Right atrium auricular region (tissue), 2 donors: ENCODE measurements at places on chromosomes 5 and 9.
A peak's percentile ranks its signal among the peaks of the same experiment; 100 is the strongest.

DNA sequence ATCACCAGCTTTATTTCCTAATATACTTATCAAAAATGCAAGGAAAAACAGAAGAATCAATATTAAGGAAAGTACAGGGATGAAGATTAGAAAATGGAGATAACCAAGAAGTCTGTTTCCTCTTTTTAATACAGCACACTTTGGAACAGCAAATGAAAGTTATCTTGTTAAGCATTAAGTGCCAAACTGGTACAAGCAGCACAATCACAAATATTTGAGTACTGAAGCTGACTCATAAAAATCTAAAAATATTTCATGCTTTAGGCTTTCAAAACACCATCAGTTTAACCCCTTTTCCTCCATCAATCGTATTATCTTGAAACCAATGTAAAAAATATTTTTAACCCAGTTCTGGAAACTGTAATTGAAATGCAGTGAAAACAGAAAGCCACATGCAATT lies 2.7 kb downstream of the FBXW11 start:
- H3K4me3 ChIP-seq: no peak overlapping the region
- H3K27me3 ChIP-seq: no peaks in the 10 kb centered on the region
- DNase-seq: no peak
- peak overlapping the region; percentile 96 for H3K27ac ChIP-seq

DNA sequence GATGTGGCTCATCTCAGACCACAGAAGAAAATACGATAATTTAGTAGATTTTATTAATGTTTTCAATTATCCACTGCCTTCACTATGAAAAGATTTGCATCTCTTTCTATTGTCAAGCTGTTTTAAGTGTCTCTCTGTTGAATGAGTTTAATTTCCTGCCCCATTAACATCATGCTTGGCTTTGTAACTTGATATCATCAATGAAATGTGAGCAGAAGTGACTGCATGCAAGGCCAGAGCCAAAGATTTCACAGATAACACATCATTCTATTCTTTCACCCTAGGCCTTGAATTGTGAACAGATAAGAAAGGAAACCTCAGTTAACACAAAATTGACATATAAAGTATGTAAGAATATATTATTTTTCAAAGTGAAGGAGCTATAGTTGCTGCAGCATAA lies 986.4 kb upstream of the CDH18 start:
- no peak overlapping the region for H3K4me3 ChIP-seq
- H3K27me3 ChIP-seq: no peaks in the 10 kb centered on the region
- no peak overlapping the region for H3K27ac ChIP-seq
- no peak for DNase-seq

- no peak overlapping the region for H3K4me3 ChIP-seq
- no peaks in the 10 kb centered on the region for H3K36me3 ChIP-seq
- no peaks in the 10 kb centered on the region for H3K27me3 ChIP-seq
- DNase-seq: no peak
Measured at GRCh38 chr5:133618141-133618540, 5.8 kb upstream of the FSTL4 start.

- H3K27ac ChIP-seq: no peak overlapping the region
- H3K27me3 ChIP-seq: no peaks in the 10 kb centered on the region
- no peak overlapping the region for H3K4me3 ChIP-seq
- H3K36me3 ChIP-seq: no peaks in the 10 kb centered on the region
- H3K4me1 ChIP-seq: peaks cover 20% of the 10 kb centered on the region
Measured at GRCh38 chr9:107710546-107710945, 221.0 kb upstream of the KLF4 start.

- H3K36me3 ChIP-seq: no peaks in the 10 kb centered on the region
- no peaks in the 10 kb centered on the region for H3K27me3 ChIP-seq
- H3K4me3 ChIP-seq: no peak overlapping the region
- no peak for DNase-seq
Measured at GRCh38 chr9:127320115-127320378, 55.5 kb downstream of the GARNL3 start.

GRCh38 chr5:15521381-15522186 lies 21.6 kb downstream of the FBXL7 start:
- no peak overlapping the region for H3K27ac ChIP-seq
- no peaks in the 10 kb centered on the region for H3K27me3 ChIP-seq
- H3K4me3 ChIP-seq: no peak overlapping the region
- DNase-seq: no peak
- H3K4me1 ChIP-seq: peaks cover 23% of the 10 kb centered on the region

- no peaks in the 10 kb centered on the region for H3K27me3 ChIP-seq
- H3K36me3 ChIP-seq: no peaks in the 10 kb centered on the region
- peak overlapping the region; percentile 71 for H3K27ac ChIP-seq
- DNase-seq: no peak
- peak overlapping the region; percentile 88 for H3K4me3 ChIP-seq
- H3K4me1 ChIP-seq: peaks cover 35% of the 10 kb centered on the region
Measured at GRCh38 chr5:172453206-172453985, 929 bp downstream of the SH3PXD2B start.

GRCh38 chr5:96031811-96032261 lies 70.2 kb upstream of the ELL2 start:
- H3K27me3 ChIP-seq: no peaks in the 10 kb centered on the region
- H3K4me3 ChIP-seq: no peak overlapping the region
- no peaks in the 10 kb centered on the region for H3K36me3 ChIP-seq
- H3K4me1 ChIP-seq: no peaks in the 10 kb centered on the region
- no peak for DNase-seq

DNA sequence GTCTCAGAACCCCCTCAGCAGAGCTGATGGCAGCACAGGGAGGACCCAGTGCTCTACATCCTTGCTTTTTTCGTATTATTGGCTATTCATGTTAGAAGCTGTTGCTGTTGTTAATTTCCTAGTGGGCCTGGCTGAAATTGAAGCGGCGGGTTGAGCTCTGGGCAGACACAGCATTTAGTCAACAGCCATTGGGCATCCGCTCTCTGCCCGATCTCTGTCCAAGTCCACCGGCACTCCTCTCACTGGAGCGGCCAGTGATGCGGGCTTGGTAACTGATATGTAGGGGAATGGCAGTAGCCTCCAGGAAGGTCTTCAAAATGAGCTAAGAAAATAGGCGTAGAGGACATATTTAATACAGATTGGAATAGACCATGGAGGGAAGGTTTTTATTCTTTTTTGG lies 1.3 kb upstream of the GARNL3 start:
- no peak for DNase-seq
- peaks cover 4% of the 10 kb centered on the region for H3K36me3 ChIP-seq
- H3K4me1 ChIP-seq: no peaks in the 10 kb centered on the region
- no peak overlapping the region for H3K4me3 ChIP-seq

GRCh38 chr5:73706963-73707362 lies 81.0 kb downstream of the ARHGEF28 start:
- no peaks in the 10 kb centered on the region for H3K27me3 ChIP-seq
- no peaks in the 10 kb centered on the region for H3K36me3 ChIP-seq
- no peaks in the 10 kb centered on the region for H3K4me1 ChIP-seq
- no peak overlapping the region for H3K27ac ChIP-seq
- H3K4me3 ChIP-seq: no peak overlapping the region

DNA sequence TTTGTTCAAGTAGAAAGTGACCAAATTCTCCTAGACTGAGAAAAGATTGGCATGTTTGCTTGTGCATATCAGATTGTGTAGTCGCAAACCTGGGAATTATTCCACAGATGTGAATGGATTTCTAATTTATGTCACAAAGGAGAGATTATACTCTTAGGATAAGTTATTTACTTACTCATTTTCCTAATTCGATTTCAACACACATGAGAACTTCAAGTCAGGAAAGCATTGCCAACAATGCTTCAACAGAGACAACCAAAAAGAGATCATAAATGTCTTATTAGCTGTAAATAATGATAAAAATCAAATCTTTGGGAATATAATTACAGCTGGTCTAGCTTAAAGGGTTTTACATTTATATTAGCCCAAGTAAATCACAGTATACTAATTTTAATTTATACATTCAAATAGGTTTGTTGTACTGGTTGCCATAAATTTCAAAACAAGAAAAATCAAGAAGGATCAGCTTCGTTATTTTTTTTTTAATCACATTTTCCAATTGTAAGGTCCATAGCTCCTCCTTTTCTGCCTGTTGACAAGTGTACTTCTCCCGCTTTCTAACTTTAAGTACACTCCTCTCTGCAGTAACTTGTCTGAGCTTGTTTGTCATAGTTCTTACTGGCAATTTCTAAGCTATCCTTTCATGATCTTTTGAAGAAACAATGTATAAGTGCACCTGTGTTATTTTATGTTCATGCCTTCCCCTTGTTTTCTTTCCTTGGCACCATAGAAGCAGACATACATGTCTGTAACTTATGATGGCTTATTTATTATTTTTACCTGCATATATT lies 246.6 kb downstream of the DEPDC1B start:
- no peaks in the 10 kb centered on the region for H3K36me3 ChIP-seq
- H3K4me1 ChIP-seq: no peaks in the 10 kb centered on the region
- no peak overlapping the region for H3K4me3 ChIP-seq
- H3K27ac ChIP-seq: no peak overlapping the region
- no peaks in the 10 kb centered on the region for H3K27me3 ChIP-seq
- DNase-seq: no peak

GRCh38 chr5:141637767-141638419 lies 1.1 kb downstream of the RELL2 start:
- H3K4me3 ChIP-seq: peak overlapping the region; percentile 75
- no peaks in the 10 kb centered on the region for H3K36me3 ChIP-seq
- H3K27me3 ChIP-seq: no peaks in the 10 kb centered on the region

DNA sequence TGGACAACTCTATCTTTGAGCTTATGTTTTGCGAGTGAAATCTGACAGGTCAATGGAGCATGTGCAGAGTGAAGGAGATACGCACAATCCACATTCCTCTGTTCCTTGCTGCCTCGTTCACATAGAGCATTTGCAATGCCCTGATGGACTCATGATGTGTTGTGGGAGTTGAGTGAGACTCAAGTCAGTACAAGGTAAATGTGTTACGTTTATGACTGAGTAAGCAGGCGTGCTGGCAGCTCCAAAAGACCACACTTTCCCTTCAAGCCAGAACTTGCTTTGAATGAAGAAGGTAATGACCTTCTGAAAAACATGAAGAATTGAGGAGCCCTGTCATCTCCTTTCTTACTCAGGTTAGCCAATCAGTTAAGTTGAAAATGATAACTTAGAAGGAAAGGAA lies 477.8 kb downstream of the CTNND2 start:
- H3K27ac ChIP-seq: no peak overlapping the region
- DNase-seq: no peak
- H3K27me3 ChIP-seq: no peaks in the 10 kb centered on the region

DNA sequence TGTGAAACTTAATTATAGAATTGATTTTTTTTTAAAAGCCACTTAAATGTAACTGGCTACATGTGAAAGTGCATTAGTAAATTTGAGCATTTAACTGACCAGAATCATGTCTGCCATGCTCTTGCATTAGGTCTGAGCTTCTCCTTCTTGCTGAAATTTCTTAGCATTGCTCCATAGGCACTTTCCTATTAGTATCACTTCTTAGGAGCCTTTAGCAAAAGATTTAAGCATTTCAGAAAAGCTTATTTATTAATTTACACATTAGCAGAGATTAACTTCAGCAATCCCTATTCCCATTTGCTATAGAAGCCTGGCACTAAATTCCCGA lies 211.0 kb downstream of the SNX18 start:
- no peaks in the 10 kb centered on the region for H3K36me3 ChIP-seq
- DNase-seq: no peak
- no peak overlapping the region for H3K4me3 ChIP-seq
- H3K27ac ChIP-seq: no peak overlapping the region
- no peaks in the 10 kb centered on the region for H3K4me1 ChIP-seq

DNA sequence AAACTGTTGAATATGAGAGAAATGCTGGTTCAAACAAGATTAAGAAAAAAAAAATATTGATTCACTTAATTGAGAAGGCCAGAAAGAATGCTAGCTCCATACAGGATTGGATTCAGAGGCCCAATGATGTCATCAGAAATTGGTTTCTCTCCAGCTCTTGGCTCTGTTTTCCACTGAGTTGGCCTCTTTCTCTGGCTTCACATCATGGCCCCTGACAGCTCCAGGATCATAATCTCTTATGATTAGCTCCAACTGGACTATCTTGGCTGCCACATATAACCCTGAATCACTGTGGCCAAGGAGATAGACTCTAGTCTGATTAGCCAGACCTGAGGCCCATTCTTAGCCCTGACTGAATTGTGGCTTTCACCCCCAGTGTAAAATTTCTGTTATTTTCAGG lies 244.7 kb upstream of the GRAMD2B start:
- no peak for DNase-seq
- no peak overlapping the region for H3K4me3 ChIP-seq
- H3K27me3 ChIP-seq: no peaks in the 10 kb centered on the region
- no peaks in the 10 kb centered on the region for H3K4me1 ChIP-seq

DNA sequence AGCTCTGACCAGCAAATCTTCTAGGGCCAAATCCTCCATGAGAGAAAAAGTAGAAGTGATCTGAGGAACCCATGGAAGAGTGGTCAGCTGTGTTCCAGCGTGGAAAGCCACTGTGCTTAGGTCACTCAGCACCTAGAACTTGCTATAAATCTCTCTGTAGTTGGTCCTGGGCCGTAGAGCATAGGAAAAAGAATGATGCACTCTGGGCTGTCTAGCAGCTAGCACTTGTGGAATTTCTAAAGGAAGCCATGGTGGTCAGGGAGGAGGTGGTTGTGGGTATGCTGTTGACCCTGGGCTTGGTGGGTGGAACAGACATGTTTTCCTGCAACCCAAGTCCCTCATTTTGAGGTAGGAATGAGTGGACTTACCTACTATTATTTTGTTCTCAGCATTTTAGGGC lies 48.1 kb downstream of the GGTA1 start:
- H3K27ac ChIP-seq: peak overlapping the region; percentile 56
- no peak for DNase-seq
- no peak overlapping the region for H3K4me3 ChIP-seq
- peaks cover 58% of the 10 kb centered on the region for H3K4me1 ChIP-seq

- DNase-seq: no peak
- H3K4me1 ChIP-seq: no peaks in the 10 kb centered on the region
- no peak overlapping the region for H3K27ac ChIP-seq
- no peak overlapping the region for H3K4me3 ChIP-seq
- no peaks in the 10 kb centered on the region for H3K27me3 ChIP-seq
- no peaks in the 10 kb centered on the region for H3K36me3 ChIP-seq
Measured at GRCh38 chr5:65816729-65817128, 94.7 kb downstream of the NLN start.

GRCh38 chr9:20313415-20313814 lies 308.9 kb downstream of the MLLT3 start:
- no peak overlapping the region for H3K27ac ChIP-seq
- H3K27me3 ChIP-seq: no peaks in the 10 kb centered on the region
- DNase-seq: no peak
- no peak overlapping the region for H3K4me3 ChIP-seq

DNA sequence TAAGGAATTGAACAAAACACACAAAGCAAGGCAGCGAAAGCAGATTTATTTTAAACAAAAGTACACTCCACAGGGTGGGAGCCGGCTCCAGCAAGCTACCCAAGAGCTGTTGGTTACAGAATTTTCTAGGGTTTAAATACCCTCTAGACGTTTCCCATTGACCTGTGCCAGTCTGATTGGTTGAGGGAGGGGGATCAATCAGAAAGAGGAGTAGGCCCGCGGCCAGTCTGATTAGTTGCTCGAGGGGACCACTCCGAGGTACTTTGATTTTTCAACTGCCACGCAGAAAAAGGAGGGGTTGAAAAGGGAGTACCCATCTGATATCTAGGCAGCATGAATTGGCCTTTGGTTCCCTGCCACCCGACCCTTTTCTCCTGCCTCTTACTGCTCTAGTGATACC lies 998 bp downstream of the SRP19 start:
- no peak for DNase-seq
- no peaks in the 10 kb centered on the region for H3K27me3 ChIP-seq
- peak overlapping the region; percentile 87 for H3K27ac ChIP-seq
- peaks cover 30% of the 10 kb centered on the region for H3K36me3 ChIP-seq
- H3K4me3 ChIP-seq: peak overlapping the region; percentile 85
- H3K4me1 ChIP-seq: peaks cover 33% of the 10 kb centered on the region
